CD4-positive, CD25-positive, alpha-beta regulatory T cell (primary cell): ENCODE measurements at places on chromosomes 4 and X.

- no peak for DNase-seq
These were observed 3.5 kb downstream of the S100P start for GRCh38 chr4:6697131-6697530.

DNA sequence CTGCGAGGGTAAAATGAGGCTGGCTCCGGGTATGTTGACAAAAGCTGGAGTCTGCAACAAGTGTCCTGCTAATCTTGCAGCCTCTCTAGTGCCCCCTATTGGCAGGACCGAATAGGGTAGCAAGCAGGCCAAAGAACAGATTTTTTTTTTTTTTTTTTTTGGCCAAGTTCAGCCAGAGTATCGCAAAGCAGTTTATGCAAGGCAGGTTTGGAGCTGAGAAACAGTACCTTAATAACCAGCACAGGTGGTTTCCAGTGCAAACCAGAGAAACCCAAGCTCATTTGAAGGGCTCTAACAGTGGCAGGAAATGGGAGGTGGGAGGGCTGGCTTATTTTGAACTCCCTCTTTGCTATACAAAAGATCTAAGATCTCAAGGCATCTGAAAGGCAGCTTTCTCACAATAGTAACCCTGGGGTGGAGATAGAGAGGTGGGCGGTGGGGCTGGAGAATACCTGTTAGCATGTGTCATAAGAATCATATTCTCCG lies 38.2 kb upstream of the OCIAD2 start:
- DNase-seq, result peak; percentile 65

DNA sequence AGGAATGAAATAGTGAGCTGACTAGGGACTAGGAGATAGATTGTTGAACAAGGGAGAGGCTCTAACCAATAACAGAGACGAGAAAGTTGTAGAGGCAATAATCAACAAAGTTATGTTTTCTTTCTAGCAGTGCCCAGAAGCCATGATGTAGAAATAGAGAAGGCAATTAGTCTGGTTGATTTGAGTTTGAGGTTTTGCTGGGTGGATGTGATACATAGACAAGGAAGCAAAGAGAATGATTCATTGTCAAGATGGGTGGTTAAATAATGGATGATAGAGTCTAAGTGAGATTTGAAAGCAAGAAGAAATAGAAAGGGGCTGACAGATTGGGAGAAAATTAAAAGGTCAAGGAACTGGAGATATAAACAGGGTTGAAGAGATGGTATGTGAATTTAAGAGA lies 11.2 kb downstream of the RBM41 start:
- no peak for DNase-seq

GRCh38 chrX:13478740-13479451 lies 90.5 kb upstream of the EGFL6 start:
- no peak for DNase-seq

GRCh38 chr4:146018247-146018646 lies 79.6 kb upstream of the ZNF827 start:
- no peak for DNase-seq

DNA sequence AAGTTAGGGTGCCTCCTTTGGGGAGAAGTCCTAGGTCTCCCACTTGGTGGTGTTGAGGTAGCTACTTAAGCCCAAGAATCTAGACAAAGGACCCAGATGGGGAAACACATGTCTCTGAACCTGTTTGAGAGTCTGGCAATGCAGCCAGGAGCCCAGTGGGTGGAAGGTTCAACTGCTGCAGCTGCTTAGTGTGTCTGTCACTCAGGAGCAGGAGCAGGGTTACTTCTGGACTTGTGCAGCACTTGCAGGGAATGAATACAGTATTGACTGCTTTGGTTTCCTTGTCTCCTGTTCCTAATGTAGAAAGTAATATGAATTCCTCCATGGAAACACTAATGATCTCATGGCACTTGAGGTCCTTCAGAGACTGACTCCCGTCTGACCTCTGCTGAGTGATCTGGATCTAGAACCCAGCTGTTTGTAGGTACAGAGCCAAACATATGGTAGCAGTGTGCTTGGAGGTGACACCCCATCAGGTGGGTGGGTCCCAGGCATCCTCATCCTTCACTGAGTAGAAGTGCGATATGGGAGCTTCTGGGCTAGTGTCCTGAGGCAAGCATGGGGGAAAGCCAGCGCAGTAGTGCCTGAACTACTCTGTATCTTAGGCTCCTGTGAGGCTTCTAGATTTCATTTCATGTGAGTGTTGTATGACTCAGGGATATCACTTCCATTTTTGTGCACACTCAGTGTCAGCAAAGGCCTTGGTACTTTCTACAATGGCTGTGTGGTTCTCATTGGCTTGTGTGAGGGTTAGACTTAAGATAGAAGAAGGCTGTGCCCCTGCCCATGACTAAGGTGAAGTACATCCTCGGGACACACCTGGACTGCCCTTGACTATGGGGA lies 85.0 kb upstream of the WDR1 start:
- DNase-seq, result no peak

- no peak for DNase-seq
These were observed 601 bp downstream of the INPP4B start for GRCh38 chr4:142845293-142846107.

DNA sequence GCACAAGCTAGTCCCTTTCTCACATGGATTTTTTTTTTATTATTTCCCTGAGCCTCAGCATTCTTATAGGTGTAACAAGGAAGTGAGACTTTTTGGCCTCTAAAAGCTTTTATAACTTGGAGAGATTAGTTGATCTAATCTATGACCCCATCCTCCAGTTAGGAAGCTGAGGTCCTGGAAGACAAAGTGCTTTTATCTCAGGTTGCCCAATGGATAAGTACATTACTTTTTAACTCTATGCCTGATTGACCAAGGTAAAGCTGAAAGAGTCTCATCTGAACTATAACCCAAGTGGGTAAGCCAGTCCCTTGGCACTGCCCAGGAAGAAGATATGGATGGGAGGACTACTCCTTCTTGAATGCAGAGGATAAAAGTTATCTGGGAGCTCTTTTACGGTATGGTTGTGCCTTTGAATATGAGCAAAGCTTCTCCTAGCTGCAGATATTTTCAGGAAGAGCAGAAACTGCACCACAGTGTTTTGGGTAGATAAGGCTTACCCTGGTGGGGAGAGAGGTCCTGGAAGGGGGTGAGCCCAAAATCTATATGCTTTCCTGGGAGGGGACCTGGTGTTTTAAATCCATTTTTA lies 40.2 kb downstream of the VSIG4 start:
- no peak for DNase-seq

DNA sequence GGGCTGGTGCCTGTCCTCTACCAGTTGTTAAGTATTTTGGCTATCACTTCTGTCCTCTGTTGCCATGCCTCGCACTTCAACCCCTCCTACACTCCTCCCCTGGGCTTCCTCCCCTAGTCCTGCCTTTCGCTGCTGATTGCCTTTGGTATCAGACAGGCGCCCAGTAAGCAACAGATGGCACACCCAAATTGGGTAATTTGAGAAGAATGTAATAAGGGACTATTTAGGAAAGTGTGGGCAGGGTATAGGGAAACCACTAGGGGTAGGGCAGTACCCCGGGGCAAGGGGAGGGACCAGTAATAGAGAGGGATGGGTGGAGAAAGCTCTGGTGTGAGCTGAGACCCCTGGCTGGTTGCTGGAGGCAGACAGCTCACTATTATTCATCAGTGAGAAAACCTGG lies 172.7 kb upstream of the USP9X start:
- DNase-seq, result no peak

- DNase-seq, result no peak
These were observed 190.6 kb upstream of the LNX1 start for GRCh38 chr4:53781629-53782457.

- no peak for DNase-seq
These were observed 176.5 kb downstream of the QDPR start for GRCh38 chr4:17335371-17335770.

GRCh38 chr4:82864336-82864979 lies 26.5 kb downstream of the SEC31A start:
- no peak for DNase-seq

GRCh38 chrX:41335198-41335957 lies 1.4 kb downstream of the DDX3X start:
- no peak for DNase-seq

GRCh38 chrX:150690126-150690525 lies 3.1 kb upstream of the MTMR1 start:
- no peak for DNase-seq

DNA sequence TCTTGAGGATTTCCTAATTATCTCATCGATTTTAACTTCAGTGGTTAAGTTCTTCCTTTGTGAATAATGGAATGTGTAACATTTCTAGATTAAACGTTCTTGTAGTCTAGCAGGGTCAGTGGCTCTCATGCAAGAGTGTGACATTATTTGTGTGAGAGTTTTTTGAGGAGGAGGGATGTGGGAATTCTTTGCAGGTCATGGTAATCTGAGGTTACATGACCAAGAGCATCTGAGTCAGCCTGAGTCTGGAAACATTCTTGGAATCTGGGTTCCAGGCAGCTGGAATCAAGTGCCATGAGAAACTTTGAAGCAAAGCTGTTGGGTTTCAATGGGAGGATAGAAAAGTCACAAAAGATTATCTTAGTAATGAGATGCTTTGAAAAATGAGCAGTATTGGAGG lies 49.5 kb downstream of the GK start:
- DNase-seq, result no peak
